ENCODE measurements at places on chromosomes 16 and 17.
A peak's percentile ranks its signal among the peaks of the same experiment; 100 is the strongest.

- DNase-seq, result no peak
Measured at GRCh38 chr17:28008513-28008912, 34.0 kb upstream of the NLK start.

DNA sequence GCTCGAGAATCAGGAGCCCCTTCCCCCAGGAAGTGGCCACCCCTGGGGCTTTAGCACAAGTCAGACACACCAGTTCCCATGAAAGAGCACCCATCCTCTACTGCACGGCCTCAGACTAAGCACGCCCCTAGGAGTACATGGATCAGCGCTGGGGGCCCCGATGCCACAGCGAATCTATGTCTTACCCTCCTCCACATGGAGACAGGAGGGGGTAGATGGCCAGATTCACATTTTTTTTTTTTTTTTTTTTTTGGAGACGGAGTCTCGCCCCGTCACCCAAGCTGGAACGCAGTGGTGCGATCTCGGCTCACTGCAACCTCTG, 3.2 kb upstream of the EXOSC6 start:
- DNase-seq, result no peak

DNA sequence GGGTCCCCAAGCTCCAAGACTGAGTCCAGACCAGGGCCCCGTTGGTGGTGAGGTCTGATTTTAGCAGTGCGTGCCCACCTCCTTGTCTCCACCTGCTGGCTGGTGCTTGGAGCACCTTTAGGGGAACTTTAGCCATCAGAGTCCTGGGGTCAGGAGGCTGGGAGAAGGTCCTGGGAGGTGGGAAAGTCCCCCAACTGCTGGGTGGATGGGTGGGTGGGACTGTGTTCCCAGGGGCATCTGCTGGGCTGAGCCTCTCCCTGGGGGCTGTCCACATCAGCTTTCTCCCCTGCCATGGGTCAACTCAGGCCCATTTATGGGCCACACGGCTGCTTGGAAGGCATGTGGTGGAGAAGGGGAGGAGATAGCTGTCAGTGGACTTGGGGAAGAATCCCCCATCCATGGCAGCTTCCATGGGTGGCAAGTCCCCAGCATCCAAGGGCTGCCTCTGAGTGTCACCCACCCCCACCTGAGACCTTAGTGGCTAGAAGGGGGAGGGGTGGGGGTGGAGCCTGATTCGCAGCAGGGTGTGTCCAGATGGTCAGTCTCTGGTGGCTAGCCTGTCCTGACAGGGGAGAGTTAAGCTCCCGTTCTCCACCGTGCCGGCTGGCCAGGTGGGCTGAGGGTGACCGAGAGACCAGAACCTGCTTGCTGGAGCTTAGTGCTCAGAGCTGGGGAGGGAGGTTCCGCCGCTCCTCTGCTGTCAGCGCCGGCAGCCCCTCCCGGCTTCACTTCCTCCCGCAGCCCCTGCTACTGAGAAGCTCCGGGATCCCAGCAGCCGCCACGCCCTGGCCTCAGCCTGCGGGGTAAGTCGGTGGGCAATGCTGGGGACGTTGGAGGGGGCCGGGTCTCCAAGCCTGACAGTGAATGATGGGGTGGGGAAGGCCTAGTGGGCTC, at the start of gene TRPV2:
TRPV2 (plus strand) TSS at position 541 of the 894 bp plus-strand sequence. CDS start 2,098 bp downstream, outside the sequence.
- no peak for DNase-seq

DNA sequence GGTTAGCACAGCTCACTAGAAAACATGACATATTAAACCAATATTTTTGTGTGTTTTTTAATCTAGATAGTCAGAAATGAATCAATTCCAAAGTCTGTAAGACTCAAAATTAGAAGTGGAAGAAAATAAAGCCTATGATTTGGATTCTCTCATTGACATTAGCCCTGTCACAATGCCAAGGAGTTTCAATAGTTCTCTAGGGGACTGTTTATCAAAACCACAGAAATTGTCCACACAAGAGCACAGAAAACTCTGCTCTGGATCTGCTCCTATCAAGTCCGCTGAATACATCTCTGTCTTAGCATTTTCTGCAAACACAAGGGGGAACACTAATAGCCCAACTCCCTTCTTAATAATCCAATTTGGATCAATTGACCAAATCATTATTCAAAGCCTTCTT, 152.0 kb downstream of the HS3ST3B1 start:
- DNase-seq, result no peak

DNA sequence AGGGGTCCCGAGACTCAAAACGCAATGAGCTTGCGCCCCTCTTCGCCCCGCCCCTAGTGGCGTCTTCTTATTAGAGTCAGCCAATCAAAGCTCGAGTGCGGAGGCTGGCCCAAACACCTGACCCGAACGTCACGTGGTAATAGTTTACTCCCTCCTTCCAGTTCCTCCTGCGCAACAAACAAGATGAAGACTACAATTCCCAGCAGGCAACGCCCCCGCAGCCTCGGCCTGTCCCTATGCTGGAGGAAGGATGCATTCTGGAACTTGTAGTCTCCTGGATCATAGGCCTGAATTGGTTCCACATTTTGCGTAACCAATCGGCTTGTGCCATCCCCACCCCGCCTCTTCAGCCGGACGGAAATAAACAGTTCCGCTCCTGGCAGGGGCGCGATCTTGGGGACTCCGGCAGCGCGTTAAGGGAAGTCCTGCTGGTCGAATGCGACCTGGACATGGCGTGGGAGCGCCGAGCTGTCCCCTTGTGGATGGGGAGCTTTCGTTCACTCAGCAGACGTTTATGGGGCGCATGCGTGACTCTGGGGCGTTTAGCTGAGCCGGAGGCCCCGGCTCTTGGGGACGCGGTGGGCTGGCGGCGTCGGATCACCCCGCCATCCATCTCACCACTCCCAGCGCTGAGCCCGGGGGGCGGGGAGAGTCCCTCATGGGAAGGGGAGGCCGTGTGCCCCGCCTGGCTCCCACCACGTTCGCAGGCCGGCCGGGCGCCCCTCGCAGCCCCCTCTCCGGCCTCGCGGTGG, at the start of gene WBP2:
WBP2 (minus strand) TSS at position 26 of the 752 bp plus-strand sequence. CDS start 38 bp downstream, outside the sequence.
- peak; percentile 92 for DNase-seq

DNA sequence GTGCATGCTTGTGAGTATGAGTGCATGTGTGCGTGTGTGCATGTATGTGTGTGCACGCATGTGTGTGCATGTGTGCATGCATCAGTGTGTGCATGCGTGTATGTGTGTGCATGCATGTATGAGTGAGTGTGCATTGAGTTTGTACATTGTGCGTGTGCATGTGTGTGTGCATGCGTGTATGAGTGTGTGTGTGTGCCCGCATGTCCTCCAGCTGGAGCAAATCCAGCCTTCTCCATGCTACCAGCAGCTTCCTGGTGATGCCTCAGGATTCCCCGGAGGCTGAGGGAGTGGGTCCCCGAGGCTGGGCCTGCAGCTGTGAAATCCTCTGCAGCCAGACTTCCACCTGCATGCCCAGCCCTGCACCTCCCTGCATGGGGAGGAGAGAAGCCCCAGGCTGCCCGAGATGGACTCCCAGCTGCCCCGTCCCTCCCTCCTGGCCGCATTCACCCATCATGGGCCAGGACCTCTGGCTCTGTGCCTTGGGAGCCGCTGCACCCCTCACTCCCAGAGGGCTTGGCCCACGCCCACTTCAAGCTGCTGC, 9.3 kb downstream of the TPSD1 start:
- DNase-seq, result no peak

GRCh38 chr16:25031132-25031440, 15.9 kb upstream of the ARHGAP17 start:
- DNase-seq, result no peak

DNA sequence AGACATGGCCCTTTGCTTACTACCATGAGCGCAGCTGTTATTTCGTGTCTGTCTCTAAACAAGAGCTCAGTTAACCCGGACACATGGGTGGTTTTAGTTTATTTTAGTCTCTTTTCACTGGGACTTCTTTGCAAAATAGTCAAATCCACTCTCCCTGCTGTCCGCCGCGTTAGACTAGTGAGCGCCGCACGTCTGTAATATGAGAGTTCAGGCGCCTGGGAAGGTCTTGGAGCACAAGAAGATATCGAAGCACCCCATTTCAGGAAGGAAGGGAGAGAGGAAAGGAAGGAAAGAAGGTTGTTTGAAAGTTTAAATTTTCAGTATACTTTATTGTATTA, 111.0 kb upstream of the CHMP6 start:
- no peak for DNase-seq

GRCh38 chr16:80580109-80580832, 39.5 kb downstream of the DYNLRB2 start:
- peak; percentile 53 for DNase-seq

DNA sequence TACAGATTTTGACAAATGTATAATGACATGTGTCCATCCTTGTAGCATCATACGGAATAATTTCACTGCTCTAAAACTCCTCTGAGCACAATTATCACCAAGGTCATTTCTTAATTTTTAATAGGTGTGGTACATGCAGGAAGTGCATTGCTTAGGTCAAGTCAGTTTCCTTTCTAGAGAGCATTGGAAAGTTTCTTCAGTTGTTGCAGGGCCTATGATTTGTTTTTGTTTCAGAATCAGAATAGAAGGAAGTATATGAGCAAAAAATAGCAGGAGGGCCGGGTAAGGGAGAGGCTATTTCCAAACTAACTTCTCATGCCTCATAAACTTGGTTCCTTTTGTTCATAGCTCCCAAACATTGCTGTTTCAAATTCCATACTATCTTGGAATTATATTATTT, 24.0 kb upstream of the SLFN5 start:
- no peak for DNase-seq

DNA sequence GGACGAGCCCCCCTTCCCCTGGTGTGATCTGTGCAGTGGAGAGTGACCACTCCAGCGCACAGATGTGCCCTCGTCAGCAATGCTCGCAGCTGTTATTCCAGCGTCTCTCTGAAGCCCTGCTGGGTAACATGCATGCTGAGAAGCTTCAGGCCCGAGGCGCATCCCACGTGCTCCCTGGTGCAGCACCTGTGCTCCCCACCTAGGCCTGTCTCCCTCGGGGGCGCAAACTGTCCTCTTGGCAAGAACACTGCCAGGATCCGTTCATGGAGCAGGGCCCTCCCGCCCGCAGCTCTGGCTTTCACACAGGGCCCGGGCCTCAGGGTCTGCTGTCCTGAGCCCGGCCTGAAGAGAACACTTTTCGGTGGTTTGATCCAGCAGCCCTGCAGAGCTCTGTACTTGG, 13.0 kb downstream of the TMEM204 start:
- no peak for DNase-seq

DNA sequence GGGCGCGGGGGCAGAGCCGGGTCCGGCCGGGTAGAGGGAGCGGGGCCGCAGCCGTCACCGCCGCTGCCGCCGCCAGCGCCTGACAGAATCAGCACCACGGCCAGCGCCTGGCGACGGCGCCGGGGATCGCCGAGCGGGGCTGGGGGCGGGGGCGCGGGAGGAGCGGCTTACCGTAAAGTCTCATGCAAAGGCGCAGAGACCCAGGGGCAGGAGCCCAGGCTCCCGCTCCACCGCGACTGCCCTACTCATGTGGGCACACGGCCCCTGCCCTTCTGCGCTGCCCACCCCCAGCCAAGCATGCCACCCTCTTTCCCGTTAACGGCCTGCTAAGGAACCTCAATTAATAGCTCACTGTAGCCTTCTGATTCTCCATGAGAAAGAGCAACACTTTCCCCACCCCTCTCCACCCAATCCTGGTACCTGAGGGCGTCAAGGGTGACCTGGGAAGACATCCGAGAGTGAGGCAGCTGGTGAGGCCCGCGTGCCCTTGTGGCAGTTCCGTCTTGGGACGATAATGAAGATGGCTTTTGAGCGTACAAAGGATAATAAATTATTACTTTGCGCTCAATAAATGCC, at the start of gene SEZ6:
SEZ6 (minus strand) TSS at position 98 of the 576 bp plus-strand sequence. CDS start 164 bp downstream, outside the sequence.
- DNase-seq, result peak; percentile 53

DNA sequence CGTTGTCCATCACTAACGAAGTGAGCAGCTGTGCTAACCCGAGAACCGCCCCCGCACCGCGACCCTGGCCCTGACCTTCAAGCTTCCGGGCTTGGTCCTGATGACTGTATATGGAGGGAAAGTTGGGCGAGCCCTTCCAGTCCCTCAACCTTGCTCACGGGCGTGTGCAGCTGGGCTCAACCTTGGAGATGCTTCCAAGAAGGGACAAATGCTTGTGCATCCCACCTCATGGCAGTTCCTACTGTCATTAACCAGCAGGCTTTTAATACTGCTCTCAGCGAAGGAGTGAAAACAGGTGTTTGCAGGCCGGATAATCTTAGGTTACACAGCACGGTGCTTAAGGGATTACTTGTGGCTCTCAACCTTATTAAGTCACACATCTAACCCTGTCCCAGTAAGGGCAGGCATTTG, 33.5 kb downstream of the SRL start:
- DNase-seq, result no peak

DNA sequence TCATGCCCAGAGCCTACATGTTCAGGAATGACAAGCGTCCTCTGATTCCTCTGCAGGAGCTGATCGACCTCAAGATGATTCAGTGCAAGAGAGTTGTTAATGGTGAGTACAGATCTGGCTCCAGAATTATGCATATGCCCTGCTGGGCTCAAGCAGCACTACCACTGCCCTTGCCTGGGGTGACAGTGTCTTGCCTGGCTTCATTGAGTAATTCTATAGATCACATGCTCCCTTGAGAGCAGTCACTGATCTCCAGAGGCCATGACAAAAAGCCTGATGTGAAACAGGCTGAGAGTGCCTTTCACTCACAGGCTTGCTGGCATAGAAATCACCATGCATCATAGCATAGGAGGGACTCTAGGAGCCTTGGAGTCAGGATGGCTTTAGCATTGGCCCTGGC, 26.4 kb downstream of the DUS2 start:
- no peak for DNase-seq

GRCh38 chr16:83676086-83676485, 131.7 kb upstream of the HSBP1 start:
- DNase-seq, result no peak

- no peak for DNase-seq
Measured at GRCh38 chr17:80762076-80762475, 217.4 kb downstream of the RPTOR start.

DNA sequence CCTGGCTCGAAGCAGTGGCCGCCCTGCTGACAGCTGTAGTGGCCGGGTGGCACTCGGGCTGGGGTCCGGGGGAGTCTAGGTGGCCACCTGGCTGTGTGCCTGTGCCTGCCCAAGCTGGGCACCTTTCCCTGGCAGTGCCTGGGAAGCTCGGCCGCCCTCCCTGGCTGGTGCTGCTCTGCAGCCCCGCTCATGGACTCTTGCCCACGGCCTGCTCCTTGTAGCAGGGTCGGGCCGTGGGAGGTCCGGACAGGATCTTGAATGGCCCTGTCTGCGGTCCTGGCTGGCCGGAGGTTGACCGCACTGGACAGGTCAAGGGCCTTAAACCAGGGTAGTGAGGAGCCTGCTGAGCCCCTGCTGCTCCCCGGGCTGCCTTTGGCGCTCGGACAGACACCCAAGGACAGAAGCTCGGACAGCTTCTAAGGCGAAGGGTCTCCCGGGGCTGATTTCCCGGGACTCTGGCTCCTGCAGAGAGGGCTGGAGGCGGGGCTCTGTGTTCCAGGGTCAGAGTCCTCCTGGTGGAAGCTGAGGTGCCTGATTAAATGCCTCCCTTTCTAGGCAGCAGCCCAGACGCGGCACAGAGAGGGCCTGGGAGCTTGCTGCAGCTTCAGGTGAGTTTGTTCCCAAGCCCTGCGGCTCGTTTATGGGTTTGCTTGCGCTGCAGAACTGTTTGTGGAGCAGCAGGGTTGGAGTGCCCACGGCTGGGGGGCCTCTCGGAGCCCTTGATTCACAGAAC, 6.0 kb downstream of the CAPN15 start:
- no peak for DNase-seq

- DNase-seq, result no peak
Measured at GRCh38 chr16:50842589-50842988, 100.7 kb downstream of the CYLD start.

- no peak for DNase-seq
Measured at GRCh38 chr17:3641717-3642486, 5.3 kb downstream of the CTNS start.

All from stimulated activated CD8-positive, alpha-beta memory T cell treated with anti-CD3 and anti-CD28 coated beads, Interleukin-2, amount 100 ng/mL, for 48 hours (primary cell).